Cerebellum (tissue), 4 donors: ENCODE measurements at places on chromosomes 5 and 9.

DNA sequence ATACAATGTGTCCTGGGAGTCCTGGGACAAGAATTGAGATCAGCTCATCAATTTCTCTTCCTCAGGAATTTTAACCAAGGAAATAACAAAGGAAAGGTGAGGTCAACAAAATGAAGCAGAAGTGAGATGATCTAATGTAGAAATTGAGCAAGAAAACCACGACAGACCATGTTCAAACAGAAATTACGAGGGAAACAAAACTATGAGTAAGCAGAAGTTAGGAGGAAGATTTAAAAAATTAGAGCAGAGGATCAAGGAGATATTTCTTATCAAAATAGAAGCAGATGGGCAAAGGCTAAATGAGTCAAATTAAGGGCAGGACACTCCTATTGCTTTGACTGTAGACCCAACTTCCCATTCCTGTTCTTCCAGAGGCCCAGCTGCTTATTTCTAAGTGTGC lies 97.4 kb downstream of the HINT1 start:
- DNase-seq = no peak

- no peak for DNase-seq
Observed at GRCh38 chr5:150779397-150780186, 1.0 kb downstream of the SMIM3 start.

DNA sequence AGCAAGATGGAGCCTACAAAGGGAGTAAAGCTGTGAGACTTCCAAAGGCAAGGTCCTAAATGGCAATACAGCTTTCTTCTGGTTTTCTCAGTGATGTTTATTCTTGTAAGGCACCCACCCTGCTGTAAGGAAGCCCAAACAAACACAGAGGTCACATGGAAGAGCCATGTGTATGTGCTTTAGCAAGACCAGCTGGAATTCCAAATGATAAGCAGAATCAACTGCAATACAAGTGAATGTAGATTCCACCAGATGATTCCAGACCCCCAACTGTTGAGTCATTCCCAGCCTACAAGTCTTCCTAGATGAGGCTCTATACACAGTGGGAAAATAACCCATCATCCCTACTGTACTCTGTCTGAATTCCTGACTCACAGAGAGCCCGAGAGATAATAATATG lies 122.8 kb downstream of the DEPDC1B start:
- DNase-seq = no peak

DNA sequence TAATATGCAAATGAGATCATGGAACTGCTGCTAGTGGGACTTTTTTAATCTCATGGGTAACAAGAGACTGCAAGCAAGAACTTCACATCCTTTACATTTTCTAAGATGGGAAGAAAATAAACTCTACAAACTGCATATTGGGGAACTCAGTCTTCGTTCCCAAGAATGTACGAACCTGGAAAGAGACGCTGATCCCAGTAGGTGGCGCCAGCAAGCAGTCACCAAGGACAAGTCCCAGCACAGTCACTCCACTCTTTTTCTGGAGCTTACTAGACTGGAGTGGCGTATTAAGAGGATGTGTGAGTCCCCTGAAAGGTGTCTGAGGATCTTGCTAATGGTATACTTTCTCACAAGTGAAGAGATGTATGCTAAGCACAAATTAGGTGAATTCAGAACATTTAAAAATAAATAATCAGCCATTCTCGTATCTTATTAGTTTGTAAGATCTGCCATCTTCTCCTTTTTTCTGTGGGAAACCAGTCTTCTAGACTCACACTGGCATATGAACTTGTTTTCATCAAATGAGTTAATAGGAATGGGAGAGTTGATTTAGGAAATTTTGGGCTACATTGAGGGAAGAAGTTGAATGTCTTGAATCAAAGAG lies 16.0 kb upstream of the PUM3 start:
- DNase-seq = peak; percentile 28

DNA sequence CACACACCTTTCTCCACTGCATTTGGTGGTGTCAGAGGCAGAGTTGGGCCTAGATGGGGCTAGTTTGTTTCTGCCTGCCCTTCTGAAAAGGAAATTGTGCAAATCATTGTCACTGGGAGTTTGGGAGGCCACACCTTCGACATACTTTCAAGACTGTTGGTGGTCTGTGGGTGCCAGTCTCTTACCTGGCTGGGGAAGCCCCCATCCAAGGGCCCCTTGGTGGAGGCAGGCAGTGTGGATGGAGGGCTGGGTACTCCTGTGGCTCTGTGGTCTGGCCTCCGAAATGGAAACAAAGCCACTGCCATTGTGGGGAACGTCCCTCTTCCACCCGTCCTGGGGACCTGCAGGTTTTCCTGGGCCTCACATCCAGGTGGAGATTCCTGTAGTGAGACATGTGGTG lies 10.9 kb upstream of the PHYHD1 start:
- no peak for DNase-seq

GRCh38 chr5:179345433-179346321 lies at the start of gene ADAMTS2:
ADAMTS2 (minus strand) TSS chr5:179345461; CDS start chr5:179345328, 133 bp downstream.
- DNase-seq = peak; percentile 47
